ENCODE measurements at places on chromosomes 12 and 14.

DNA sequence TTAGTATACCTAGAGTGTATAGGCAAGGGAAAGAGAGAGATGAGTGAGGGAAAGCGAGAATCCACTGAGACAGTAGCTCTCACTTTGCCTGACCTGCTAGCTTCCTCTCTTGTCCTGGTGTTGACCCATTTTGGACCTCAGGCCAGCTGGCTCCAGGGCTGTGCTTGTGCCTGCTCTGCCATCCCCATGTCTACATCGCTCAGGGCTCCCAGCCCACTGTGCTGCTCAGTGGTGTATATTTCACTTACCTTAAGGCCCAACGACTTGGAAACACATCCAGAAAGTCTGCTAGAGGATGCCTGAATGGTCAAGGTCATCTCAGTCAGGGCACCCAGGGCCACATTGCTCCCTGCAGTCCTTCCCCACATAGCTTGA lies 964 bp upstream of the SERPINA4 start:
- no peak for DNase-seq

DNA sequence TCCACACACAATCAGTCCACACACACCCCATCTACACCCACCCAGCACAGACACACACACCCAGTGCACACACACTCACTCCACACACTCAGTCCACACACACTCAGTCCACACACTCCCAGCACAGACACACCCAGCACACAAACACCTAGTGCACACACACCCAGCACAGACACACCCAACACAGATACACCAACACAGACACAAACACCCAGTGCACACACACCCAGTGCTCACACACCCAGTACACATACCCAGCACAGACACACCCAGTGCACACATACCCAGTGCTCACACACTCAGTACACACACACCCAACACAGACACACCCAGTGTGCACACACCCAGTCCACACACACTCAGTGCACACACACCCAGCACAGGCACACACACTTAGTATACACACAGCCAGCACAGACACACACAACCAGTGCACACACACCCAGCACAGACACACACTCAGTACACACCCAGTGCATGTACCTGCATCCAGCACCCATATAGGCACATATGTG lies 63.8 kb downstream of the ADGRD1 start:
- no peak for DNase-seq

DNA sequence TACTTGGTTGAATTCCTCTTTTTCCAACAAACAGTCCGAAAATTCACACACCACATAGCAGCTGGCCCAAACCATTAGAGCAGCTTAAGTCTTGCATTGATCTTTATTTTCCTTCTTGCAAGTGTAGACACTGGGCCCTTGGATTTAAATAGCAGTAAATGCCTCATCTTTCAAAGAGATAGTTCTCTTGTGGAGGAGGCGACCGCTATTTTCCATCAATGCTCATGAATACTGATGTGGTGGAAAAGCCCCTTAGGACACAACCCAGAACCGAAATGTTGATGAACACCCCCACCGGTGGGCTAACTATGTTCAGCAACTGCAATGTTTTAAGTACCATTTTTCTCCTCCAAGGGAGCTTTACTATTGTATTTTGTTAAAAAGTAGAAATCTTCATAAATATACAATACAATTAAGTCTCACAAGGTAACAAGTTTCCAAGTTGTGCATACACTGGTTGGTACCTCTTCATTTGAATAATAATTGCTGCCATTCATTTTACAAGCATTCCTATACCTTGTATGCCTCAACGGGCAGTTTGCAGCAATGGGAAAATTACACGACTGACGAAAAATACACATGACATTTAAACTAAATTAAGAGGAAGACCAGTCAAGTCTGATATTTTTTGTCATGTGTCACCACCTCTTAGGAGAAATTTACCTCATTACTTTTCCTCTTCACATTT lies 18.0 kb downstream of the NIN start:
- DNase-seq = no peak

DNA sequence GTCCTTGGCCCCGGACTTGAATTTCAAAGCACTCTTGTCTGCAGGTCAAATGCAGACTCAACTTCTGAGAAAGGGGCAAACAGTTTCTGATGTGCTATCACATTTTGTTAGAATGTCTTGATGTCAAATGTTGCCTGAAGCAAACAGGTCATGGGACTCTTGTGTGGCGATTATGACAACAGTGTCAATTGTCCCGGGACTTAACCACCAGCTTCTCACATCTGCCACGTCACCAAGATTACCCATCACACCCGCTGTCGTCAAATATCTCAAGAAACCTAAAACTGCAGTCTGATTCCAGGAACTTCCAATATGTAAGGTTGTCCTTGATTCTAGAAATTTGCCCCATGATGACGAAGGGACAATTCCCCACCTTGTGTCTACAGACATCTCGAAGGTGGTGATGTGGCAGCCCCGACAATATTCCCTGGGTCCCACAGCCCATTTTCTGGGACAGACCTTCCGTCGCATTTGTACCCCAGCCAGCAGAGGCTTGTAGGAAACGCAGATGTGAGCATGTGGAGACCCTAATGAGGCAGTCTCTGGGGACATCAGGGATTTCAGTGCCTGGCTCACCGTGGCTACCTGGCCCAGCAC lies 21.3 kb downstream of the LRTM2 start:
- DNase-seq = no peak

DNA sequence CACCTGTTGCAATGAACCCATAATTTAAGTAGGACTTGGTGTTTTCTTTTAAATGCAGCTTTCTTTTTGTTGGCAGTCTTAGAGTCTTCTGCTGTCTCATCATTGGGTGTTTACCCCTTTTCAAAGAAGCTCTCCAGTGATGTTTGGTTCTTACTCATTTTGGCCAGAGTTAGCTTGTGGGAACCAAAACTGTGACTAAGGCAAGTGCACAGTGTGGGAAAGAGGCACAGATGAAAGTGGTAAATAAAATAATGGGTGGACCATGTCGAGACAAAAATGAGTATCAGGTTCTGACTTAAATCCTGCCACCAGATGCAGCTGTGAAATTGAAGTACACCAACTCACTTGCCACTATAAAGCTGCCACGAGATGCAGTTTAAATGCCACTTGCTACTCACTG lies 615.4 kb upstream of the MIS18BP1 start:
- no peak for DNase-seq

- DNase-seq = no peak
Measured at GRCh38 chr12:96995861-96996260, 88.8 kb downstream of the NEDD1 start.

DNA sequence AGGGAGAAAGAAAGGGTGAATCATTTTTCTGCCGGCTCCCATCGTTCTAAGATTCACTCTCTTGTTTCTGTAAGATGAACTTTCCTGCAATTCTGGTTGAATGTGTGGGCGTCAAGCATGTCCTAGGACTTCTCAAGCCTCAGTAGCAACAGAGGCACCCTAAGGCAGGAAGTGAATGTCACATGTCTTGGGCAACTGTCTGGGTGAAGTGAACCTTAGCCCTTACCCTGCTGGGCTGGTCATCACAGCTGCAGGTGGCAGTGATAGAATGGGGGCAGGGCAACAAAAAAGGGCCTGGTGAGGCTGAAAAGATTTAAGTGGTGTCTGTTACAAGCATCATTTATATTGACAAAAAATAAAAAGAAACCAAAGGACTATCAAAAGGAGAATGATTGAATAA lies 45.9 kb upstream of the CAND1 start:
- no peak for DNase-seq

- DNase-seq = no peak
Measured at GRCh38 chr12:56863789-56864188, 70.4 kb downstream of the SDR9C7 start.

GRCh38 chr14:48023881-48024280 lies 348.5 kb upstream of the MDGA2 start:
- DNase-seq = no peak

GRCh38 chr14:78863143-78863542 lies 693.0 kb downstream of the NRXN3 start:
- DNase-seq = no peak

GRCh38 chr14:86626530-86626929 lies 1096.6 kb downstream of the FLRT2 start:
- DNase-seq = no peak

- peak; percentile 40 for DNase-seq
Measured at GRCh38 chr12:642633-643474, 20.4 kb downstream of the NINJ2 start.

GRCh38 chr12:23775208-23775607 lies 174.3 kb downstream of the SOX5 start:
- no peak for DNase-seq

DNA sequence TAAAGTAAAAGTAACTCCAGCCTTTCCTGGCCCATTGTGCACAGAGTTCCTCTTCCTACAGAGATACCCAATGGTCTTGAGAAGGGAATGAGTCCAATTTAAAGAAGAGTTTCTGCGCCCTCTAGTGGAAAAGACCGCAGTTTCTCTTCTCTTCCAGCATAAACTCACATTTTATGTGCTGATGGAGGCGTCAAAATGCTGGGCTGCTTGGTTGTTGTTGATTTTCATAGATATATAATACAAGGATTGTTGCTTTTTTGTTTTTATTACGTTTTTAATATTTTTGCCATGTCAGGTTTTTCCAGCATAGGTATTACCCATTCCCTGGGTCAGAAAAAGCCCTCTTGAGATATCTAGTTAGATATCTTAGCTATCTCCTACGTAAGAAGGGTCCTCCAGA lies 356.9 kb upstream of the STXBP6 start:
- DNase-seq = no peak

DNA sequence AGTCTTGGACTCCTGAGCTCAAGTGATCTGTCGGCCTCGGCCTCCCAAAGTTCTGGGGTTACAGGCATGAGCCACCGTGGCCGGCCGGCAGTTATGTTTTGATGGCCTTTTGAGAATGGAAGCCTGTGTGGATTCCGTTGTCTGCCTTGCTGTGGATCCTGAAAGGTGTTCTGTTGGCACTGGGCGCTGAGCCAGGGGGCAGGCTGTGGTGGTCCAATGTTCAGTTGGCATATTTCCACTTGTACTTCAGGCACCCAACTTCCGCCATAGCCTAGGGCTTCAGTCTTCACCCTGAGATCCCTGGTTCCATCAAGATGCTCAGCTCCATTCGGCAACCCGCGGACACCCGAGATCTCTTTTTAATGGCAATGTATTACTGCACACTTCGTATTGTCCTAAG lies 6.3 kb upstream of the RPLP0 start:
- DNase-seq = no peak

GRCh38 chr12:42468921-42469320 lies 120.6 kb downstream of the PRICKLE1 start:
- DNase-seq = no peak

GRCh38 chr12:81758421-81759189 lies 545 bp downstream of the PPFIA2 start:
- no peak for DNase-seq

- no peak for DNase-seq
Measured at GRCh38 chr14:60512126-60512525, 3.2 kb downstream of the SIX6 start.

DNA sequence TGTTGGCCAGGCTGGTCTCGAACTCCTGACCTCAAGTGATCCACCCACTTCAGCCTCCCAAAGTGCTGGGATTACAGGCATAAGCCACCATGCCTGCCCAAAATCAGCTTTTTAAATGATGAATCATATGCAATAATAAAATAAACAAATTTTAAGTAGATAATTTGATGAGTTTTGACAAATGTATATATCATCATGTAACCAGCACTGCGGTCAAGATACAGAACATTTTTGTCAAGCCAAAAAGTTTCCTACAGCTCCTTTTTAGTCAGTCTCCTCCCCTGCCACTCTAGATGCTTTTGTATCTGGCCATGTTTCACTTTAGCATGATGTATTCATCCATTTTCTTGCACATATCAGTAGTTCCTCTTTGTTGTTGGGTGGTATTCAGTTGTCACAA lies 17.2 kb downstream of the FRMD6 start:
- no peak for DNase-seq

GRCh38 chr12:96014943-96015599 lies 18.9 kb upstream of the HAL start:
- no peak for DNase-seq

GRCh38 chr14:54918427-54918826 lies 15.8 kb upstream of the GCH1 start:
- no peak for DNase-seq

DNA sequence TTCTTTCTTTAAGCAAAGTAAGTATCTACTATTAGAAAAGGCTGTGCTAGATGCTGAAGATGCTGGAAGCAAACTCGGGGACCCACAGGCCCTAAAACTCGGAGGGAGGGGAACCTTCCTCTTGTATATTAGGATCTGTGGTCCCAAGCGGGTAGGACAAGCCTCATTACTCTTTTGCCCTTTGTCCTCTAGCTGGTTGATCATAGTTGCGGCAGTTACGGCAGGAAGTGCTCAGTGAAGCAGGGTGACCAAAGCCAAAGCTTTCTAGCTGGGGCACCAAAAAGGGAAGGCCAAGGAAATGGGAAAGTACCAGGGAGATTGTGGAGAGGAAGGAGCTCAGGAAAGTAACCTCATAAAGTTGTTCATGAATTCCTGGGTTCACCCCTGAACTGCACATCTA lies 76.3 kb downstream of the SCFD1 start:
- no peak for DNase-seq

DNA sequence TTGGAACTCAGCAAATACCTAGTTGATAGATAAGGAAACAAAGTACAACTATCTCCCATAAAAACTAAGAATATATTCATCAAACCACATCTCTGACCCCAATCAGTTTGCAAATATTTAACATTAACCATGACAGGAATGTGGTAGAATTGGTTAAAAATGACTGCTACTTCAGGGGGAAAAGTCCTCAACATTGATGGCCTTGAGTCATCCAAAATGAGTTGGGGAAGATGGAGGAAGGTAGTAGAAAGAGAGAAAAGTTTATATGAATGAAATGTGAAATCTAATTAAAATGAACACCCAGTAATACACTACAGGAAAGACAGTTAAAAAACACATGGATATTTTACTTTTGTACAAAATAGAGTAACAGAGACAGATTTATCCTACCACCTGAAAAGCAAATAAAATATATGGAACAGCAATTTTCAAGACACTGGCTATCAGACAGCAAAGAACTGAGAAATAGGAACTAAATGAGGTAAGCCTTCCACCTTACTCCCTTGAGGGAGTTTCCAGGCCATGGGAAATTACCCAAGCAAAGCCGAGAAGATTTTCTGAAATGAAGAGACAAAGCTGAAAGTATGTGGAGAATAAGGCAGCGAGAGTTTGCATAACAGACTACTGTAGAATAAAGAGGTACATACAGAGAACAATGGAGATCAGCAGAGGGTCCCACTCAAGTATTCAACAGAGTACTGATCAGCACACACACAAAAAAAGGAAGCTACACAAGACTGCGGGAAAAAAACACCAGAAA lies 49.6 kb downstream of the TC2N start:
- DNase-seq = no peak

DNA sequence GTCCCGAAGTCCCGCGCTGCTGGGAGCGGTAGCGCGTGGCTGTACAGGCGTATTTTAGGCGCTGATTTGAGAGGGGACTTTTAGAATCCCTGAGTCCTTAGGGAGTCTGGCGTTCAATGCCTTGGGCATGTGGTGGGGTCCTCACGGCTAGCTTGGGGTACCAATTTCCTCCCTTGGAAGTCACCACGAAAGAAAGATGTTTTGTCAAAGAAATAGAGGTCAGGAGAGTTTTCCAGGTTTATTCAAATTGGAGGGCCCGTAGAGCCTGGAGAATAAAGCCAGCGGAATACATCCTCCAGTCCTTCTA lies 63.9 kb downstream of the KLHL28 start:
- DNase-seq = no peak

GRCh38 chr12:21881965-21882364 lies 59.3 kb downstream of the ABCC9 start:
- DNase-seq = no peak

- no peak for DNase-seq
Measured at GRCh38 chr14:58587271-58587670, 50.5 kb upstream of the DACT1 start.

GRCh38 chr14:95895720-95896119 lies 19.1 kb downstream of the TUNAR start:
- no peak for DNase-seq

- DNase-seq = no peak
Measured at GRCh38 chr12:115936997-115937916, 340.2 kb downstream of the MED13L start.

Data from stimulated activated CD4-positive, alpha-beta T cell treated with anti-CD3 and anti-CD28 coated beads, TNF-alpha, amount 100 ng/mL, for 24 hours (primary cell).